NCI-H2029 (cell line): ENCODE measurements at places on chromosomes 7 and 10.
A peak's percentile ranks its signal among the peaks of the same experiment; 100 is the strongest.

- DNase-seq = no peak
Measured at GRCh38 chr7:155885167-155886155, 73.2 kb upstream of the SHH start.

DNA sequence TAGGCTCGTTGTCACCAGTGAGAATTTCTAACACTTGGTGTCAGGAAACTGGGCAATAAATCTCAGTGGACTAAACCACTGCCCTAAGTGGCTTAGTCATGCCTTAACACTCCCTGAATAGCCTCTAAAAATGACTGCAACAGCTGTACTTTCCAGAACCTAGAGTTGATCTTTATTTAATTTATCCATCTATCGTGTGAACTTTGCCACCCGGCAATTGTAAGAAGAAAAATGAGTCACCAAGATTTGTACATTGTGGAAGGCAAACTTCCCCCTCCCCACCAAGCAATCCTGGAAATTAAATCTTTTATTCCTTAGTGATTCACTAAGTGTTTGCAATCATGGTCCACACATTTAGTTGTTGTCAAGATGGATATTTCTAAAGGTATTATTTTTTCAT is 47.1 kb downstream of the NXPH1 start:
- no peak for DNase-seq

GRCh38 chr7:114929570-114929969 is 7.7 kb downstream of the MDFIC start:
- DNase-seq = no peak

DNA sequence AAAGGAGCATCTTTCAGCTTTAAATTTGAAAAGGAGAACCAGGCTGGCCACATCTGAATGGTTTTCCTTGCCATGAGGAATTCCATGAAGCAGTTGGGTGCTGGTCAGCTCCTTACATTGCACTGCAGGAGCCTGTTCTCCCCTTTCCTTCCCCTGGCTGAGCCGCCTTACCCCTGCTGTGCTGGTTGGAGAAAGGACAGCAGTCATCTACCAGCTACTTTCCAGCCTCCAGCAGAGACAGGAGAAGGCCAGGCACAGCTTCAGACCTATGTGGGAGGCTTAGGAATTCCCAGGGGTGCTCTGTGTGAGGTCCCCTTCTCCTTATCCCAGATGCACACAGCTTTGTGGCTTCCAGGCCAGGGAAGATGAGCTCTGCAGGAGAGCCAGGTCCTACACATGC is 4.7 kb downstream of the C10orf71 start:
- DNase-seq = no peak

- DNase-seq = peak; percentile 57
Measured at GRCh38 chr7:94510582-94511496, 1.2 kb downstream of the CASD1 start.

GRCh38 chr7:48035967-48036478 is 680 bp downstream of the C7orf57 start:
- DNase-seq = no peak

GRCh38 chr7:44378744-44379143 is 53.4 kb upstream of the CAMK2B start:
- DNase-seq = no peak

DNA sequence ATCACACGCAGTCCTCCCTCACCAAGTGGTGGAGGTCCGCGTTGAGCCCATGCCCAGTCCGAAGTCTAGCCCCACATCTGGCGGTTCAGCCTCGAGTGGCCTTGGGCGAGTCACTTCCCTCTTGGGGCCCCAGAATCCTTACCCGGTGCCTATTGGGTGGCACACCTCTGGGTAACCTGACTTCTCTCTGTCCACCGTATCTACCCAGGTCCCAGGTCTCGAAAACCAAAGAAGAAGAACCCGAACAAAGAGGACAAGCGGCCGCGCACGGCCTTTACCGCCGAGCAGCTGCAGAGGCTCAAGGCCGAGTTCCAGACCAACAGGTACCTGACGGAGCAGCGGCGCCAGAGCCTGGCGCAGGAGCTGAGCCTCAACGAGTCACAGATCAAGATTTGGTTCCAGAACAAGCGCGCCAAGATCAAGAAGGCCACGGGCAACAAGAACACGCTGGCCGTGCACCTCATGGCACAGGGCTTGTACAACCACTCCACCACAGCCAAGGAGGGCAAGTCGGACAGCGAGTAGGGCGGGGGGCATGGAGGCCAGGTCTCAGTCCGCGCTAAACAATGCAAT is 4.3 kb downstream of the EN2 start:
- no peak for DNase-seq

DNA sequence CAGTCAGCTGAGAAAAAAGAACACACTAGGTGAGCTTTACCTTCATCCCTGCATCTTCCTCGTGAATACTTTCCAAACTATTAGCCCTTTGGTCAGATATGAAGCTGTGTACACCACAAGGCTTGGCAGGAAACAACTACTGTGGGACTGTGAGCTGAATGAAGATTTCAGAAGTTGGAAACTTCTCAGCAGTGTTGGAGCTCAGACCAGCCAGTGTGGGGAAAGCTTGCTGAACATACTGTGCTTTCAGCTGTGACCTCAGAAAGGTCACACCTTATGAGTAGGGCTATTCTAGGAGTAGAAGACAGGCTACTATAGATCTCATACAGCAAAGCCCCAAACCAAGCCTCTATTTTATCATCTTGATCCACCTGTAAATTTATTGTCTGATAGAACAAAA is 123.6 kb downstream of the EXOC4 start:
- no peak for DNase-seq

- DNase-seq = no peak
Measured at GRCh38 chr10:132974249-132974796, 32.0 kb upstream of the CFAP46 start.

DNA sequence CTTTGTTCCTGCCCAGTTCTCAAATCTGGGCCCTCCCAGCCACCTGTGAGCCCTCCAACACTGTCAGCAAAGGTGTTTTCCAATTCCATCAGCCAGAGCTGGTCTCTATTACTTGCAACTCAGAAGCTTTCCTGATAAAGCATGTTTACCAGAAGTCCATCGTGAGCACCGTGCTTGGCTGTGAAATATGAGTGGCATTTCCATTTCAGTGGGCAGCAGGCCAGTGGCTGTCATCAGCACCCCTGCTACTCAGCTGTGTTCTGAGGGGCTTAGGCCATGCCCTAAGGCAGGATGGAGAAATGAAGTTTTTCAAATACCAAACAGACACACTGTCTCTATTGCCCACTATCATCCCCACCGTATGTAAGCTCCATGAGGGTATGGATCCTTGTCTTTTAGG is 12.7 kb upstream of the BNIP3 start:
- DNase-seq = no peak

DNA sequence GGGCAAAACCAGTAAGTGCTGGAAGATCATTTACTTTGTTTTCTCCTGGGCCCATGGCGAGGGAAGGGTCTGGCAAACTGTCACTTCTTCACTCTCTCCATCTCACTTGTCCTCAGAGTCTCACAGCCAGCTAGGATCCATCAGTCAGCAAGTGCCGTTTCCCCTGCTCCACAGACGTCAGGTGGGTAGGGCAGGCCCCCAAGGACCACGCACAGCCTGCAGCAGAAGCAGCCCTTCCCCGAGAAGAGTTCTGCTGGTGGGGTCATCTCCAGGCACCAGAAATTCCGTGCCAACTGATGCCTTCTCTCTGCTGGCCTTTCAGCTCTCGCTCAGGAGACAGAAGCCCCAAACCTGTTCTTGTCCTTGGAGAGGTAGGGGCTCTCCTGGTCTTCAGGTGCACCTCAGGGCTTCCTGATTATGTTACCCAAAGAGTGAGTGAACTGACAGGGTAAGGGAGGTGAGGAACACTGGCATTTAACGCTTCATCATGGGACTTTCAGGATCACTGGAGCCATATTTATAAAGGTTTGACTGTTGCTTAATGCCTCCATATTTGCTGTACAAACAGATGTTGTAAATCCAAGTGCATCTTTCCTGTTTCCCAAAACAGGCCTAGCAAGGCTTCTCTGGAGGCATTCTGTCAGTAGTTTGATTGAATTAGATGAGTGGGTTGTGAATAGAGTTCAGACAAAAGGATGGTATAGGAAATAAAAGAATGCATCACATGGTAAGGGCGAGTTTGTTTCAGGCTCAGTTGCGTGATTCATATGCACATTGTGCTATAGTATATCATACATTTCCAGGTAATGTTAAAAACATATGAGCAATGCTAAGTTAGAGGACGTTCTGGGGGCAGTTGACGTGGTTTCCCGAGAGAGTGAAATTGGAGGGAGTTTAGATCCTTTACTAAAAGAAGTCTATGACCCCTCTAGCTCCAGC is 13.7 kb upstream of the TSPAN15 start:
- DNase-seq = no peak

DNA sequence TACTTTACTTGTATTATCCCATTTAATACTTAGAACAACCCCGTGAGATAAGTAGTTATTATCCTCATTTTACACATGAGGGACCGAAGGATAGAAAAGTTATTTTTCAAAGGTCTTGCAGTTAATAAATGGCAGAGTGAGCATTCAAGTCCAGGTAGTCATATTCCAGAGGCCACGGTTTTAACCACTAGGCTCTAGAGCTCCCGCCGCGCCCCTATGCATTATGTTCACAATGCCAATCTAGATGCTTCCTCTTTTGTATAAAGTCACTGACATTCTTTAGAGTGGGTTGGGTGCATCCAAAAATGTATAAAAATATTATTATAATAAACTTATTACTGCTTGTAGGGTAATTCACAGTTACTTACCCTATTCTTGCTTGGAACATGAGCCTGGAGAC is 11.4 kb upstream of the CFAP69 start:
- no peak for DNase-seq

DNA sequence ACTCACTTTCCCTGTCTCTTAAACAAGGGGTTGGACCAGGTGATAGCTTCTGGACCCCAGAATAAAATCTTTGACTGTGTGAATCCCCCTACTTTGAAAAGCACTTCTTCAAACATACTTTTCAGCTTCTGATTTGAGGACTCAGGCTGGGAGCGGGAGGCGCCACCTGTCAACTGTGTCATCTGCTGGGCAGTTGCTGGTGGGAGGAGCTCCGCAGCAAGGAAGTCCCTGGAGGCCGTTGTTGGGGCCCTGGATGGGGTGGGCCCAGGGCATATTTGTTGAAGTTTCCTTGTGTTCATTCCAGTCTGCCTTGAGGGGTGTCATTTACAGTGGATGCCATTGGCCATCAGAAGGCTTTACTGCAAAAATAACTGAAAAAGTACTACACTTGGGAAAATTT is 197.7 kb downstream of the CCDC3 start:
- no peak for DNase-seq

DNA sequence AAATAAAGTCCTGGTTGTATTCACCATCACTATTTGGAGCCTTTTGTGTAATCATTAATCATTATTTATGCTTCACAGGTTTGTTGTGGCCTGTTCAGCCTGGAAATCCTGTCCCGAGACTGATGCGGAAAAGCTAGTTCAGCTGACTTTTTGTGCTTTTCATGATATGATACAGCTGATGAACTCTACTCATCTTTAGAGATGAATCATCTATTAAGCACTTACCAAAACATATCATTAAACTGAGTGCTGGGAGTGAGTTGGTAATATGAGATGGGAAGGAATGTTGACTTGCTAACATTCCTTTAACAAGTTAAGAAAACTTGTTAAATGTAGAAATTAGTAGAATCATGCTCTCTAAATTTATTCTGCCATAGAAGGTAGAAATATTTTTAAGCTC is 53.0 kb downstream of the CROT start:
- no peak for DNase-seq

GRCh38 chr7:66630531-66630930 is 1.9 kb downstream of the KCTD7 start:
- no peak for DNase-seq

GRCh38 chr7:37249240-37249639 is 199.4 kb downstream of the ELMO1 start:
- no peak for DNase-seq

- DNase-seq = no peak
Measured at GRCh38 chr7:90681336-90682022, 85.4 kb downstream of the CDK14 start.

DNA sequence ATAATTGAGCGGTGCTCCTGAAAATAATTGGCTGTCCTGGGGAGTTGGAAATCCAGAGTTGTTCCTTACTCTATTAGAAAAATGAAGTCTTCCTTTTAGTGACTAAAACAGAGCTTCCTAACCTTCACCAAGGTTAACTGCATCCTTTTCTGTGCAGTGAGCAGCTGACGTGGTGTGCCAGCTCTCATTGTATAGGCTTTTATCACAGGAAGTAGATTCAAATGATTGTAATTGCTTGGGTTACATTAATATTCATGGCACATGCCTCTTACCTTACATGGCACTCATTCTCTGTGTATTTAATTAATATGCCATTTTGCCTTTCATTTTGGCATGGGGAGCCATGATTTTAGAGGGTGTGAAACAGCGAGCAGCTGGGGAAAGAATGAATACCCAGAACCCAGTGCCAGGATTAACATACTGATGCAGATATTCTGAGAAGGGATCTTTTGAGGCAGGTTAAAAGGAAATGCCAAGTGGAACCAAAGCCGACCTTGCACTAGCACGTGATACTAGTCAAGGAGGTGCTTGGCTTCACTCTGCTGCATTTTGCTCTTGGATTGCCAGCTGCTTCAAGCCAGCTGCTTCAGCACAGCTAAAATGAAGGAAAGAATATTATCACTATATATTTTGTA is 115.3 kb downstream of the ST7 start:
- peak; percentile 90 for DNase-seq

GRCh38 chr7:104133238-104133637 is 74.6 kb downstream of the ORC5 start:
- DNase-seq = no peak

DNA sequence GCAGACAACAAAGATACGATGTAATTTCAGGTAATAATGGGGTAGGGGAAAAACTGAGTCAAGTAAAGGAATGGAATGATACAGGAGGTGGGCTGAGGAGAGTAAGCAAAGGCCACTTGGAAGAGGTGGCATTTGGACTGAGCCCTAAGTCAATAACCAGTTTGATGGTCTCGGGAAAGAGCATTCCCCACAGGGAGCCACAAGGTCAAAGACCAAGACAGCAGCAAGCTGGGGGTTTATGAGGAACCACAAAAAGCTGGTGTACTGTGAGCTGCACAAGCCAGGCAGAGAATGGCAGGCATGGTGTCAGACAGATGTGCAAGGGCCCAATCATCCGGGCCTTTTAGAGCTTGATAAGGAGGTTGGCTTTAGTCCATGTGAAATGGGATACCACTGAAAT is 98.7 kb downstream of the NOC3L start:
- peak; percentile 2 for DNase-seq

DNA sequence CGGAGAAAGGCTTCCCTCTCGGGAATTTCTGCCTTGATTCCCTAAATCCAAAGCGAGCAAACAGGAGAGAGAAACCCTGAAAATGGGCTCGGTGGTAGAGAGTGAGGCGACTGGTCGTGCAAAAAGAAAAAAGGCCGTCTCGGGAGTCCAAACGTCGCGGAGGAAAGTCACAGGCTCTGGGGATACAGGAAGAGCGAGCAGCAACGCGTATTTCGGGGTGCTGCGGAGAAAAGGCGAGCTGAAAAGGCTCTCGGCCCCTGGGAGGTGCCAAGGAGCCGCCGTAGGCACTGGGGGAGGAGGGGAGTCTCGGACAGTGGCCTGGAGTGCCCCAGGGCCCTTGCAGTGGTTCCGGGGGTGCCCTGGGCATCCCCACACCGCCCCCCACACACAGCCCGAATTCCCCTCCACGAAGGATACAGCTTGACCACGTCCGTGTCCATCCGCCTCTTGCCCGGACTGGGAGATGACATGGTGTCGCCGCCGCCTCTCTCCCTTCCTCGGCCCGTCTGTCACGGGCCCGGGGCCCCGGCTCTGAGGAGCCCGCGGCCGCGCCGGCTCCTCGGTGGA is 591 bp downstream of the UBE2H start:
- DNase-seq = no peak

GRCh38 chr10:34286136-34286739 is 528.9 kb downstream of the PARD3 start:
- no peak for DNase-seq
